Upper lobe of right lung (tissue), 1 donor: ENCODE measurements at places on chromosomes 3 and 15.

GRCh38 chr15:44804298-44805046 lies 68.1 kb downstream of the TRIM69 start:
- DNase-seq: no peak

DNA sequence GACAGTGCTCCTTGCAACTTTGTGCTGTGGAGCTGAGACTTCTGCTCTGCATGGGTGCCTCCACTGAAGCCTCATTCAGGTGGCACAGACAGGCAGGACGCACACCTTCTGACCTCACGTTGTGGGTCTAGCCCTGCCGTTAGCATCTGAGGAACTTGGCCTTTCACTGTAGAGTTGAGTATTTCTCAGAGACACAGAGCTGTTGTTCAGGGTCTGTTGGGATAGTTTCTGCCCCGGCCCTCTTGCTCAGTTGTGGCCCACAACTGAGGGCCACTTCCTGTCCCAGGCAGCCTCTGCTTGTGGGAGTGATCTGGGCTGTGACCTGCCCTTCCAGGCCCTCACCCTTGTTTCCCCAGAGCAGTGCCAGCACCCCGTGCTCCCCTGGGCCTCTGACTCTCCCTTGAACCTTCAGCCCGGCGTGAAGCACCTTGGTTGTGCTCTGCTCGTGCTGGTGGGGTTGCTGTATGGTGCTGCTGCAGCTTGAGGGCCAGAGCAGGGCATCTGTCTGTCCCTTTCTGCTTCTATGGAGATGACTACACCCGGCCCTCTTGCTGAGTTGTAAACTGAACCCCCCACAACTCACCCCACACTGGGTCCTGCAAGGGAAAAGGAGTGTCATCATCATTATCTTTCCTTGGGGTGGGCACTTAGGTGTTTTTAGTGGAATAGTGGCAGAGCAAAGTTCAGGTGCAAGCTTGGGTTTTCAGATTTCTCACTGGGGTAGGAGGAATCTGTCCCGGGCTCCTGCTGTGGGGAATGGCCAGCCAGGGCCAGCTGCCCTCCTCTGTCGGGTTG lies 11.7 kb downstream of the BAHD1 start:
- no peak for DNase-seq

DNA sequence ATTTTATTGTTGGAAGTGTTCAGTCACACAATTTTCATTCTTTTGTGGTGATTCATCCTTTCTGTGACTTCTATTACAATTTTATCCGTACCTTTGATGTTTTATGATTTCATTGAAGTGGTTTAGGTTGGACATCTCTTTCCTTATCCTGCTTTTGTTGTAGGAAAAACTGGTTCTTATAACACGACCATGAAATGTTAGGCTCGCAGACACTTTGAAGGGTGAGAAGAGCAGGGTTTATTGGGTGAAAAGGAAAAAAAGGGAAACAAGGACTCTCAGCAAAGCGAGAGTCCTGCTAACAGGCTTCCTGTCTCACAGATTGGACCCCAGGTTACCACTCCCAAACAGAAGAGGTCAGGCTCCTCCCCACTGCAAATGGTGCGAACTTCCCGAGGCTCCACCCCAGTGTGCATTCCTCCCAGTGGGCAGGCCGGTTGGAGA lies 257.4 kb downstream of the STXBP5L start:
- DNase-seq: no peak

GRCh38 chr3:37154668-37155314 lies 19.6 kb downstream of the LRRFIP2 start:
- DNase-seq: no peak

- DNase-seq: no peak
These were observed 147.8 kb upstream of the KCNMB2 start for GRCh38 chr3:178388473-178388872.
